ENCODE measurements at places on chromosomes 6 and 20. TPM values are rescaled to one million over a fixed set of nuclear protein-coding genes. Genes with fewer than 3 reads are reported as not detected.

- no peak for ATAC-seq
Measured at GRCh38 chr20:32205843-32206759, 1.4 kb downstream of the PLAGL2 start.

DNA sequence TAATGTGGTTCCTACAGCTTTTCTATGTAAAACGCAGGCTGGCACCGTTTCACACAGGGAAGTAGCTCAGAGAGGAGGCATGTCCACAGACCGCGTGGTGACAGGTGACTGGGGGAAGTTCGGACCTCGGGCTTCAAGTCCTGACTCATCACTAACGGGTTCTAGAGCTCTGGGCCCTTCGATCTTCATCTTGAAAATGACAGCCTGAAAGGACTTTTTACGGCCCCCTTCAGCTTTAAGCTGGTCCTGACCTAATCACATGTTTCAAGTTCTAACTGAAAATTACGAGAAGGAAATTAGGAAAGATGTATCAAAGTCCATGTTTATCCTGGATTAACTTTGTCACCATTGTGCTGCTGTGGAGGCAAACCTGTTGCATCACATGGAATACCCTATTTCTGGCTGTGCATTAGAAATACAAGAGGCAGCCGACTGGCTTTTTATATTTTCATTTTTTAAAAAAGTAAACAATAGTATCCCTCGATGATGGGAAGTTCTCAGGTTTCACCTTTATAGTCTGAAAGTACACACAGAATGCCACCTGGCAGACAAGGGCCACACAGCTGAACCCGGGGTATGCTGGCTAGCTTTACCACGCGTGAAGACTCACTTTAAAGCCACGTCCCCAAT lies 2.0 kb downstream of the MAN1A1 start:
- no peak for ATAC-seq

- ATAC-seq, result no peak
Measured at GRCh38 chr6:113597231-113597583, 259.9 kb upstream of the MARCKS start.

- ATAC-seq, result no peak
Measured at GRCh38 chr6:20827798-20828197, 293.5 kb downstream of the CDKAL1 start.

DNA sequence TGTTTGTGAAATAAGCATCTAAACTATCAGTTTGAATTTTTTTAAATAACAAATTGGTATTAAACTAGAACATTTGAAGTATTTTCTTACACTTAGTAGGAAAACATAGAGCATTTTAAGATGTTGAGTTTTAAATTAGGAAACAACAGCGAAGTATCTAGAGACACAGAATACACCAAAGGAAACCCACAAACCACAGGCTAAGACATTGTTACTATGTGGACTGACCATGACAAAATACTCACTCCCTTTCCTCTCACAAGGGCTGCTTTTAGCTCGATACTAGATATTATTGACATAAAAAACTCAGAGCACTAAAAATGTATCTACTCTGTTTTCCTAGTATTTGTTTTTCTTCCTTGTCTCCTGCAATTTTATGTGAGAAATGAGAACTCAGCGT lies 266.0 kb upstream of the CITED2 start:
- ATAC-seq, result no peak

GRCh38 chr6:105310371-105310770 lies 92.5 kb downstream of the PREP start:
- no peak for ATAC-seq

- ATAC-seq, result peak; percentile 86
Measured at GRCh38 chr20:32605167-32605656, 20.1 kb upstream of the NOL4L start.

DNA sequence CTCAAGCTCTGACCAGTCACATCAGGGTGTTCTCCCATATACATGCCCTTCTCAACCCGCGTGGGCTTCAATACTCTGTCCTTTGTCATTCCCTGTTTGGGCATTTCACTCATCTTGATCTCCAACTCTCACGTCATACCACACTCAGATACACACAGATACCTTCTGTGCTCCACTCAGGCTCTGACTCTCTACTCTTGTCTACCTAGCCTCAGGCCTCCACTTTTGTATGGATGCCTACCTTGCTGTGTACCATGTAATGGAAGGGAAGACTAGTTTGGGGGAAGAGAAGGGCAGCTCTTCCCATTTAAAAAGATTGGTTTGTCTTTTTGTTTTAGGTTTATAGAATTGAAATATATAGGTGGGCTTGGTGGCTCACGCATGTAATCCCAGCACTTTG lies 48.6 kb downstream of the ASXL1 start:
- ATAC-seq, result no peak

- peak; percentile 36 for ATAC-seq
Measured at GRCh38 chr6:37496951-37497885, 2.5 kb downstream of the CCDC167 start.

- no peak for ATAC-seq
Measured at GRCh38 chr20:47508278-47508677, 6.6 kb downstream of the NCOA3 start.

DNA sequence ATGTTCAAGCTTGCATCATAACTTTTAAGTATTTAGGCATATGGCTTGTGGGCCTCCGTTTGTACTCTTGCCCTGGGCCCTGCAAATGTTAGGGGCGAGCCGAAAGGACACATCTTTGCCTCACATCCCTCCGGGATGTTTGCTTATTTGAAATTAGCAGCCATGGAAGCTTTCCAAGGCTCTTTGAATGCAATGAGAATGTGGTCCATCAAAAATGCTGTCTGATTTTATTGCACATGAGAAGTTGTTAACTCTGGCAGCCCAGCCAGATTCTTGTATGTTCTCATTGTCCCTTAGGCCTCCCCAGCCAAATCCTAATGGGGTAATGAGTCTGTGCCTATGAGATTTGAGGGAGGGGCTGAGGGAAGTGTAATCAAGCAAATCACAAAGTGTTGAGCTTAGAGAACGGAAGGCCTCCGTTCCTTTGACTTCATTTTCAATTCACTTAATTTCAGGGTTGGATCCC lies 261.2 kb upstream of the MARCKS start:
- no peak for ATAC-seq

GRCh38 chr6:164554700-164555476 lies 754.5 kb downstream of the C6orf118 start:
- peak; percentile 85 for ATAC-seq

- no peak for ATAC-seq
Measured at GRCh38 chr6:161445021-161445799, 171.3 kb upstream of the AGPAT4 start.

GRCh38 chr6:122399055-122399347 lies 451 bp upstream of the HSF2 start:
- no peak for ATAC-seq

- no peak for ATAC-seq
Measured at GRCh38 chr6:3188262-3188661, 30.9 kb upstream of the TUBB2A start.

DNA sequence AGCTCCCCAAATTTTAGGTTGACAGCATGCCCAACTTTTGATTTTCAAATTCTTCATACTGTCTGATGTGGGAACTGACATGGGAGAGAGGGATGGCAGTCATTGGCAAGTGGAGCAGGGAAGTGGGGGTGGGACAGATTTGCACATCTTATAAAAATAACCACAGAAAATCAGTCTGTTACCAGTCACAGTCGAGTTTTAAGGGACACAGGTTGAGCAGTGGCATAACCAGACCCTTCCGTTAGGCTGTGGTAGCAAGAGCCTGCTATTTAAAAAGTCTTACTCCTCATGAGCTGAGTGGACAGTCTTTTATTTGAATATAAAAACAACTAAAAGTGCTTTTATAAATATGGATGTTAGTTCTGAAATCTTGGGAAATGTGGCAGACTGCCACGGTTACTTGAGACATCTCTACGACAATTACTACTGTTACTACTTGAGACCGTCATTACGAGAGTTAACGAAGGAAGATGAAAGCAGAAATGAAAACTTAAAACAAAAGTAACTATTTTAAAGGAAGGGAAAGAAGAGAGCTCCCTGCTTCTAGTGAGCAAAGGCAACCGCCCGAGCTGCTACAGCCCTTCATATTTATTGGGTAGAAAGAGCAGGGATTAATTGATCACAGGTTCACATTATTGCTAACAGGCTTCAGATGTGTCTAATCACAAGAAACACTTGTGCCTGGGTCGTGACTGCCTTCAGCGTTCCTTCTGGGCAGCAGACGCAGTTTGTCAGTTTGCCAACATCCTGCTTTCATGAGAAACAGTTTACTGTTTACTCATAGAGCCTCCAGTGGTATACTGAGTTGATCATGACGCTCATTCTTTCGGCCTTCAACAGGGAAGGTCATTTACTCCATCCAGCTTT lies 71.3 kb downstream of the EFHC1 start:
- no peak for ATAC-seq

- ATAC-seq, result no peak
Measured at GRCh38 chr6:45783716-45784115, 231.9 kb downstream of the CLIC5 start.

GRCh38 chr6:134111062-134111677 lies 58.7 kb upstream of the SLC2A12 start:
- no peak for ATAC-seq

DNA sequence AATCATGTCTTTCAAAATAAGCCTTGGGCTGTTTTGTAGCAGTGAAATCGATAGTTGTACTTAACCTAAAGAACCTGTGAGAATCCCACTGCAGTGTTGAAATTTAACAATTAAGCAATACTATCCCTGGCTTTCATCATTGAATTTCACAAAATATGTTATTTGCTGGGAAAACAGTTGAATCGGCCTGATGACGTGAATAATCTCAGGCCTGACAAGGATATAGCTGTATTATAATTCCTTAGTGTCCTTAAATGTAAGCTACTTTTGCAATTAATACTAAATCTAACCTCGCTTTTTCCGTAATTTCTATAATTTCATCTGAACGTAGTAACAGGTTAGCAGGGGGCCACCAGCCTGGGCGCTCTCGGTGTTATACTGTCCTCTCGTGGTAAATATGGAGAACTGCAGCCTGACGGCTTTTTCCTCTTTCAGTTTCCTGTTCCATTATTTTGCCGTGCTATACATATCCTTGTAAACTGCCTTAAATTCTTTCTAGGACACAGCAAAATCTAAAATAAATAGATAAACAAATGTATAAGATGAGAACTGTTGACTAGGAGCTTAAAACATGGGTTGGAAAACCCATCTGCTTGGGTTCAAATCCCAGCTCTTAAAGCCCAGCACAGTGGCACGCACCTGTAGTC lies 24.0 kb downstream of the MTFR2 start:
- ATAC-seq, result peak; percentile 30

GRCh38 chr6:142901611-142902010 lies 43.4 kb downstream of the HIVEP2 start:
- ATAC-seq, result no peak

DNA sequence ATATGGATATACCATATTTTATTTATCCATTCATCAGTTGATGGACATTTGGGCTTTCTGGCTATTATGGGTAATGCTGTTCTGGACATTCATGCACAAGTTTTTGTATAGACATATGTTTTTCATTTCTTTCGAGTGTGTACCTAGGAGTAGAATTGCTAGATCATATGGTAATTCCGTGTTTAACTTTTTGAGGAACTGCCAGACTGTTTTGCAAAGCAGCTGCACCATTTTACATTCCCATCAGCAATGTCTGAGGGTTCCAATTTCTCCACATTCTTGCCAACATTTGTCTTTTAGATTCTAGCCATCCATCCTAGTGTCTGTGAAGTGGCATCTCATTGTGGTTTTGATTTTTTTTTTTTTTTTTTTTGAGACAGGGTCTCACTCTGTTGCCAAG lies 20.8 kb downstream of the SRC start:
- no peak for ATAC-seq

DNA sequence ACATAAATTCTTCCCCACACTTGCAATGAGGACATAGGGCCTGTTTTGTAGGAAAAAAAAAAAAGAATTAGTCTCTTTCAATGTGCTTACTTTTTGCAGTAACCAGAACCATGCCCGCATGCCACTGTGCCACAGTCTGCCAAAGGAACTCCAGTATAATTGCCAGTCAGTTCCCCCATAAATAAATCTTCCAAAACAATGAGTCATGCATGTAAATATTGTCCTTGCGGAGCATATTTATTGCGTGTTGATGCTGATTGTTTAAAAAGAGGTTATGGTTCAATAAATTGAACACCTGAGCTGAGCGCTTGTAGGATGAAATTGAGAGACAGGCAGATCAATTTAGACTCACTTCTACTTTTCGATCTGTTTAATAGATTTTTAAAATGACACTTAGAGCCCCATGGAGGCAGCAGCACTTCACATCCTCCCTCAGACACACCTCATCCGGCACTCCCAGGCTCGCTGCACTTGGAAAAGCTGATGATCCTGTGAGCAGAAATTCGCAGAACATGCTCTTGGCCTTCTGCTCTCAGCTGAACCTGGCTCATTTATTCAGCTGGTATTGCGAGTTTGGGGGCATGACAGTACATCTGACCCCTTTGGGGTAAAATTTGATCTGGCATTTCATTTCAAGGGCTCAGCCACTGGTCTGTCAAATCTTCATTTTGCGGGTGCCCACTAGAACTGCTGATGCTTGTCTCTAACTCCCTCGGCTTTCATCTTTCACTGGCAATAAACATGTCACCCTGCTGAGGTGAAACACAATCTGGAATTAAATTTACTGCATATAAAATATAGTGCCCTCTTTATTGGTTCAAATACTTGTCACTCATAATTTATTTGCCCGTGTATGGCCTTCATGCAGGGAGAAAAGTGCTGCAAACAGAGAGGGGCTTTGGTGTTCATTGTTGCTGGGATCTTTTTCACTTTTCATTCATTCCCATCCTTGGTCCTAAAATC lies 371.1 kb upstream of the POU3F2 start:
- peak; percentile 31 for ATAC-seq

- peak; percentile 50 for ATAC-seq
Measured at GRCh38 chr6:108945681-108946159, 97.5 kb downstream of the ARMC2 start.

DNA sequence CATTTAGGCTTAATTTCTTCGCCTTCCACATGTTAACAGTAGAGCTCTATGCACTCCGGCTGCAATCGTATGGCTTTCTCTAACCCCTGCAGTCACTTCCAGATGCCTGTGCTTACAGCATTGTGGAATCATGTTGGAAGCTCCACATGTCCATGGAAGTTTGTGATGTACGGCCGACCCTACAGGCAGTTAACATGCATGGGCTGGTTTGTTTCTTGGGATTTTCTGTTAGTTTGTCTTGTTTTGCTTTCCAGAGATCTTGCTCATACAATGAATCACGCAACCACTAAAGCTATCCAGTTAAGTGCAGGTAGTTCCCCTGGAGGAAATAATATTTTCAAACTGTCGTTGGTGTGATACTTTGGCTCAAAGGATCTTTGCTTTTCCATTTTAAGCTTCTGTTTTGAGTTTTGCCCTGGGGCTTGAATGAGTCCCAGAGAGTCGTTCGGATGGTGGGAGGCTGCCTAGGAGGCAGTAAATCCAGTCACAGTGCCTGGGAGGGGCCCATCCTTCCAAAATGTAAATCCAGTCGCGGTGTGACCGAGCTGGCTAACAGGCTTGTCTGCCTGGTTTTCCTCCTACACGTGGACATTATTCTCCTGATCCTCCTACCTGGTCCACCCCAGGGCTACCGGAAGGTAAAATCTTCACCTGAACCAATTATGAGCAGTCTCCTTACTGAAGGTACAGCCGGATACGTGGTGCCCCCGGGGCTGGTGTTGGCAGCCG lies 225.9 kb downstream of the SMOC2 start:
- peak; percentile 51 for ATAC-seq

Gene GJA1
- 51.1 TPM for total RNA-seq

Gene RSPH3
- total RNA-seq, result 4.3 TPM

Gene DUSP15
- 17.8 TPM for total RNA-seq

Gene POPDC3
- 2.3 TPM for total RNA-seq

Gene GRIK2
- 4.3 TPM for total RNA-seq

Gene CCM2L
- 0.53 TPM for total RNA-seq
